HuH-7.5 (cell line): ENCODE measurements at places on chromosomes 13 and 19.
A peak's percentile ranks its signal among the peaks of the same experiment; 100 is the strongest.

- no peak for DNase-seq
Observed at GRCh38 chr19:46995492-46995891, 24.1 kb upstream of the NPAS1 start.

DNA sequence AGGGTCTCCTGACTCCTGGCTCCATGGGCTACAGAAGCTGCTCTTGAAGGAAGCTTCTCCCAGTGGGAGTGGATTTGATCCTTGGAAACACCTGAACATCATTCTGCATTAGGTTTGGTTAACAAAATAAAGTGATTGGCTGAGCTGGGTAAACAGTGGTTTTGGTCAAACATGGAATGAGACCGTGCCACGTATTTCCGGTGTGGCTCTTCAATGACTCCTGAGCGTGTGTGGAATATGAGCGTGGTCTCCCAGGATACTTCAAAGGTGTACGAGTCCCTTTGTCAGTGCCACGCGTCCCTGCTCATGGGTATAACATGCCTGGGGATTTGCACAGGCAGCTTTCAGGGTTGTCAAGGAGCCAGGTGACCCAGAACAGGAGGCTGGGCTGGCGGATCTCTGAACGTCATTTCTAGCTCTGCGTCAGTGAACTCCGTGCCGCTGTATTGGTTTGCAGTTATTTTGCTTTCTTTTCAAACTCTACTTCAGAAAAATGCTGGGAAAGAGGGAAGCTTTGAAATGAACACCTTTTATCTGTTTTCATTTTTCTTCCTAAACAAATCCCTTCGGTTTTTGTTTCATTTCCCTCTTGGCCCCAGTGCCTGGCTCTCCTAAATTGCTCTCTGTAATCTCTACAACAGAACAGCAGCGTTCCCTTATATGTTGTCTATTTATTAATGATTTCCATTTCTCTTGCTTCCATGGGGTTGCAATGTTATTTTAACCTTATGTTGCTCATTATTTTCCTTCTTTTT is 26.3 kb upstream of the GJB6 start:
- DNase-seq = no peak

DNA sequence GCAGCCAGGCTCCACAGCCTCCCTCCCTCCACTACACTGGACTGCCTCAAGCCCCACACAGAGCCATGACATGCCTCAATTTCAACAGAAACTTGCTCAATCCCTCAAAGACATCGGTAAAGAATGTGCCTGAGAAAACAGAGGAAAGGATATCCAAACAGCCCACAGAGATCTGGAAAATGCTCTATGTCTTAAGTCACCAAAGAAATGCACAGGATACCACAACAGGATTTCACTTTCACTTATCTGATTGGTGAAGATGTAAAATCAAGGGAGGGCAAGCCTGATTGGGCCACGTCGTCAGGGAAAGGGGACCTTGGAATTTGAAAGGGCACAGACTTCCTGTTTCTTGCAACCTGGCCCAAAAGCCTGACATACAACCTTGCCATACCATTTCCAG is 14.2 kb downstream of the CACNA1A start:
- no peak for DNase-seq

DNA sequence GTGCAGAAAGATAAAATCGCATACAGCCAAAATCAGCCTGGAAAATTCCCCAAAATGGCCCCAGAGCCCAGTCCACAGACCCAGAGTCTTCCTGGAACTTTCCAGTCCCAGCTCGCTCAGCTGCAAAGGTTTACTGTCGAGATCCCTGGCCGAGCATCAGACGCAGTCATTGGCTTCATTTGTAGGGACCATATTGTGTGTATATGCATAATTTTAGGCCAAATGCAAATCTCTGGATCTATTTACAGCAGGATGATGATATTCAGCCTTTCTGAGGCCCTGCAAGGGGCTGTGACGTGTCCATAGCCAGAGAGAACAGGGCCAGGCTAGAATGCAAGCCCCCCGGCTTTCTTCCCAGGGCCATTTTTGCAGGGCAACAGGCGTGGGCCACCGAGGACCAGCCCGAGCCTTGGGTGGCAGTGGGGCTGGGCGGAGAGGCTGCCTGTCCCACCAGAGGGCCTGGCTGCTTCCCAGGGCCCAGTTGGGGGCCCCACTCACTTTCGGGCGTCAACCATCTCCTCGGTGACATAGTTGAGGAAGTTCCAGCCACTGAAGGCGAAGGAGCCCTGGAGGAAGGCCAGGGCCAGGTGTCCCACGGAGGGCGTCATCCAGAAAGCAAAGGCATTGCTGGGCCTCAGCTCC is 13.7 kb downstream of the SLC7A10 start:
- no peak for DNase-seq

DNA sequence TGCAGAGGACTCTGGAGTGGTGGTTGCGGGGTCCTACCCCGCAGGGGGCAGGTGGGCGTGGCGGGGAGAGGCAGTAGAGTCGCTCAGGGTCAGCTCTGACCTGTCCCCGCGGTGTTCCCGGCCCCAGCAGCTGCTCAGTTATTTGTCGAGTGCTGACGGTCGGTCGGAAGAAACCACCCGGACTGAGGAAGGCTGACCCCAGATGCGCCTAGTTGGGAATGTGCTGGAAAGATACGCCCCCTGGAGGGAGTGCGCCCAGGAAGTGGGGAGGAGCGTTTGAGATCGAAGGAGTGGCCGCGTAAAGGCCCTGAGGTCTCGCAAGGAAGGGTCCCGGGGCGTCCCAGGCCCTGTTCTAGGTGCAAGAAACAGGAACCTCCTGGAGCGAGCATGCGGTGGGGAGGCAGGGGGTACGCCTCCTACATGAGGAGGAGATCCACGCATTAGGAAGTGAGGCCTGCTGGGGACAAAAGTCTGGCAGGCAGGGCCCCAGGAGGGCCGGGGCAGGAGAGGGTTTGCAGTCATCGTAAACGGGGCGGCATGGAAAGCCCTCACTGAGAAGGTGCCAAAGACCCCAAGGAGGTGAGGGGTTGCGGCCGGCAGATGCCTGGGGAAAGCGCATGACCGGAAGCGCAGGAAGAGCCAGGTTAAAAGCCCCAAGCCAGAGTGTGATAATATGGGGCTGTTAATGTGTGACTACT is 9.2 kb downstream of the CCDC8 start:
- DNase-seq = peak; percentile 59

GRCh38 chr13:85799097-85799582 is at the start of gene SLITRK6:
SLITRK6 (minus strand) TSS chr13:85799419; CDS start chr13:85796508, 2,911 bp downstream.
- DNase-seq = no peak

- peak; percentile 94 for DNase-seq
Observed at GRCh38 chr19:55353803-55354697, 469 bp downstream of the COX6B2 start.

DNA sequence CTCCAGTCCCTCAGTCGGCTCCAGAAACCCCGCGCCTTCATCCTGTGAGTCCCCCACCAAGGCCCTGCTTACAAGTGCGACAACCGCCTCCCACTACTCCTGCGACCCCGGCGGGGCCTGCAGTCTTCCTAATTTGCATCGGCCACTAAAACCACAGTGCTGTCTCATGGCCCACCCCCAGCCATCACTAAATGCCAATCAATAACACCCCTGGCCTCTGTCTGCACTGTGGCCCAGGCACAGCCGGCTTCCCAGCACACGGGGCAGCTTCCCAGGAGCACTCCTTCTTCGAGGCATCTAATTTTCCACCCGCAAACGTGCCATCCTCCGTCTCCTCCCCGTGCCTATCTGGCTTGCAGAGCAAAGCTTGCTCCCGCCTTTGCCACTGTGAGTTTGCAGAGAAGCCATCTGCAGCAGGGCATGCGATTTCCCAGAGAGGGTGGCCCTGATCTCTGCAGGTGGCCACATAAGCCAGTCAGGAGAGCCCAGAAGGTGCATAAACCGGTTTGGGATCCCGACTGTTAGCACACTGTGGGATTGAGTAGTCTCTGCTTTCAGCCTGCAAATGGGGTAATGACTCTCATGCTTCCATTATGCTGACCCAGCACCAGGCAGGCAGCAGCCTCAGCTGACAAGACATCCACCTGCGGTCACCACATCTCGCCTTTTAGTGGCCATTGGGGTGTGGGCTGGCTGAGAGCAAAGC is 34.0 kb upstream of the USE1 start:
- DNase-seq = no peak

DNA sequence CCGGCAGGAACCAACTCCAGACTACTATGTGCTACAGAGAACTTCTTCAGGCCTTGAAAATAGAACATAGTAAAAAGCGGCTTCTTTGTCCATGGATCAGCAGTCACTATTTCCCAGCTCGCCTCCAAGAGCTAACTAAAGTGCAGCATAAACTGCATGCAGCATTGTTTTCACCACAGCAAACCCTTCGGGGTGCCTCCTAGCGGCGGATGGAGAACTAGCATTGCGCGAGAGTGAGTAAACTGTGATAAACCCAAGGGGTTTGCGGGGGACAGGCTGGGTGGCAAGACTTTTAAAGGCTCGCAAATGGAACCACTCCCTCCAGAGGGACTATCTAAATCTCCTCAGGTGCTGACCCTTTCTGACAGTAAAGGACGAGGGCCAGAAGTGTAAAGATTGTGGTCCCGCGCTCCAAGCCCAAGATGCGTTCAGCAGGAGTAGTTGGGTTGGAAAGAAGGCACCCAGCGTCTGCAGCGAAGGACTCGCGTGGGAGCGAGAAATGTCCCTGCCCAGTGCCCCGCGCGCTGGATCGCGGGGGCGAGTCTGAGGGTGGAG is 21.5 kb upstream of the SGCG start:
- DNase-seq = no peak

DNA sequence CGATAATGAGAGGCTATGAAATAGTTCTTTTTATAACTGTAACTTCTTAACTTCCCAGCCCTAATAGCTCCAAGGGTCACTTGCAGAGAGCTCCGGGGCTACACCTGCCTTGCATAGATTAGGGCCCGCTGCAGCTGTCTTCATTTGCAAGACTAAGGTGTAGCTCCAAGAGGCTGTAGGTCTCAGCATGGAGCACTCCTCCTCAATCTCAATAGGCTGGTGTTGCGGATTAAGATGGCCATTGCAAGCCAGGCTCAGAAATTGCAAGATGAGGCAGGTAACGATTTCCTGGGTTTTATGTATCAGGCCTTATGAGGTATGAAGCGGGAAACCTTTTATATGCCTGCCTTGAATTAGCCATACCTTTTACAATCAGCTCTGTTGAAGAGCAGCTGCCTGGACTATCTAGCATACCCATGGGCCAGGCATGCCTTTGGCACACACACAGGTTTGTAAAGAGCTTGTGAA is 185.7 kb downstream of the TM9SF2 start:
- no peak for DNase-seq

GRCh38 chr19:13152974-13153568 is 2.9 kb downstream of the IER2 start:
- peak; percentile 95 for DNase-seq

DNA sequence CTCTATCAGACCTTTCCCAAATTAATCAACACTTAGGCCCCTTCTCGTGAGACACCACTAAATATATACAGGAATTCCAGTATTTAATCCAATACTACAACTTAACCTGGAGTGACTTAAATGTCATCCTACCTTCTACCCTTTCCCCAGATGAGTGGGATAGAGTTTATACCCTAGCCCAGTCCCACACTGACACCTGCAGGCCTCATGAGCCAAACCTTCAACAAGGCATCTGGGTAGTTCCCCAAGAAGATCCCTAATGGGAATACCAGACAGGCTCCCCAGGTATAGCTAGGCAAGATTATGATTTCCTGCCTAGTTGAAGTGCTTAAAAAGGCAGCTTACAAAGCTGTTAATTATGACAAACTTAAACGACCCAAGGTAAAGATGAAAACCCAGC is 15.9 kb downstream of the ZNF83 start:
- no peak for DNase-seq

- DNase-seq = peak; percentile 71
Observed at GRCh38 chr19:48403606-48404005, 10.1 kb downstream of the GRIN2D start.

DNA sequence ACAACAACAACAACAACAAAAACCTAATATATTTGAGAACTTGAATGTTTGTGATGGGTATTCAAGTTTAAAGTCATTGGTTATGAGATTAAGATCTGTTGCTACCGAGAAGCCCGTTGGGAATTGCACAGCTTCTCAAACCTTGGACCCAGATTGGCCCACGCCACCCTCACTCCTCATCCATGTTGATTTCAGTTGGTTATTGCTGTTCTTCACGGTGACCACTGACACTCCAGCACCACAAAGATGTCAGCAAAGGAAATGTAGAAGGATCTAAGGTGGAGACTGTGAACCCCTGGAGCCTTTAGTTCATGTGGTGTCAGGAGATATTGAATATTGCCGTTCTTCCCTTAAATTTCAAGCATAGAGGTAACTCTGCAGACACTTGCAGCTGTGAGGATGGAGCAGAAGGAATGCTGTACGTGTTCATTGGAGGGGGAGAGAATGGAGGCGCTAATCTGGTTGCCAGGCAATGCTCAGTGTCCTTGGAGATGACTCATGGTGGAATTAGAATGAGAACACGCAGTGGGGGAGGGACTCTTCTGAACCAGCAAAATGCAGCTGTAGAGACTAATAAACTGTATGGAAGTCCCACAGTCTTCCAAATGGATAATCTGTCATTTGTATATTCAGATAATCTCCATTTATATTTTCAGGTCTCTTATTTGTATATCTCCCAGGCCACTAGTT is 20.8 kb upstream of the ZNF835 start:
- no peak for DNase-seq

GRCh38 chr13:37686501-37686900 is 87.9 kb upstream of the POSTN start:
- no peak for DNase-seq

GRCh38 chr13:103514619-103515018 is 448.4 kb upstream of the SLC10A2 start:
- DNase-seq = no peak

GRCh38 chr13:51823359-51823758 is 19.4 kb upstream of the DHRS12 start:
- DNase-seq = no peak

DNA sequence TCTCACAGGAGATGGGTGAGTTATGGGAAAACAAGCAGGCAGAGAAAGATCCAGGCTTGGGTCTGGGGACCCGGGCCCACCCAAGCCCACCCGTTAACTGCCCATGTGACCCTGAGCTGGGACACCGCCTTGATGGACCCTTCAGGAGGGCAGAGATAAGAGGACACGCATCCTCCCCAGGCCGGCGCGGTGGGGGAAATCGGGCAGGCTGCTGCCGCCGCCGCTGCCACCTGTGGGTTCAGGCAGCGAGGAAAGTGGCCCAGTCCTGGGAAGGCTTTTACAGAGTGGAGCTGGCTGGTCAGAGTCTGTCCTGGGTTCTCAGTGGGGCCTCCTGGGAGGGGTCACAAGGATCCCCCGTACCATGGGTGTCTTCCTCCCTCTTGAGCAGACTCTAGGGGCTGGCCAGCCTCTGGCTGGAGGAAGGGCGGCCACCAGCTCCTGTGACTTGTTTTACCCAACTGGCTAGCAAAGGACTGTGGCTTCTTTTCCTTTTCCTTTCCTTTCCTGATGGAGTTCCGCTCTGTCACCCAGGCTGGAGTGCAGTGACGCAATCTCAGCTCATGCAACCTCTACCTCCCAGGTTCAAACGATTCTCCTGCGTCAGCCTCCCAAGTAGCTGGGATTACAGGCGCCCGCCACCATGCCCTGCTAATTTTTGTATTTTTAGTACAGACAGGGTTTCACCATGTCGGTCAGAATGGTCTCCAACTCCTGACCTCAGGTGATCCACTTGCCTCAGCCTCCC is 155.4 kb downstream of the KDM4B start:
- no peak for DNase-seq

GRCh38 chr19:9565900-9566705 is 18.2 kb downstream of the ZNF121 start:
- DNase-seq = no peak

GRCh38 chr13:73773168-73773549 is 361.0 kb downstream of the KLF12 start:
- DNase-seq = no peak

- DNase-seq = no peak
Observed at GRCh38 chr19:46035986-46036743, 4.6 kb downstream of the IGFL4 start.
